GM23338 (cell line): ENCODE measurements at places on chromosomes 3 and 15. TPM values are rescaled to one million over a fixed set of nuclear protein-coding genes. Genes with fewer than 3 reads are reported as not detected.

DNA sequence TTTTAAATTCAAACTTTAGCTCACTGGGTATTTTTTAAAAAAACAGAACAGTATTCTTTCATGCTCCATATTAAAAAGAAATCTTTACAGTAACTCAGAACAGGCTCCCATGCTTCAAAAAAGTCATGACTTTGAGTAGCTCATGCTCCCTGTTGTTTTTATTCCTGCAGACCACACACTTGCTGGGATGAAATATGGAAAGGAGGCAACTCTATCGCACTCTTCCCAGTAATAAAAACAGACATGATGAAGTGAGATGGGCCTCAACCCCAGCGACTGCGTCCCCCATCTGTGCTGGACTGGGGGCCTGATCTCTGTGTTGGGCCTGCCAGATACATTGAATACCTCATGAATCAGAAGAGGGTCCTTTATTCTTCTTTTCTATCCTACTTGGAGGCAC lies 58.9 kb downstream of the ARHGEF3 start:
- no peak overlapping the region for H3K4me3 ChIP-seq
- H3K27me3 ChIP-seq: no peaks in the 10 kb centered on the region
- no peak overlapping the region for H3K27ac ChIP-seq
- H3K36me3 ChIP-seq: no peaks in the 10 kb centered on the region
- H3K4me1 ChIP-seq: no peaks in the 10 kb centered on the region

GRCh38 chr15:49901996-49902684 lies 216.9 kb downstream of the ATP8B4 start:
- H3K27ac ChIP-seq: no peak overlapping the region
- H3K4me1 ChIP-seq: peaks cover 4% of the 10 kb centered on the region
- DNase-seq: no peak
- H3K36me3 ChIP-seq: no peaks in the 10 kb centered on the region
- H3K4me3 ChIP-seq: no peak overlapping the region

- no peaks in the 10 kb centered on the region for H3K27me3 ChIP-seq
- no peaks in the 10 kb centered on the region for H3K36me3 ChIP-seq
- peak; percentile 44 for DNase-seq
- H3K4me3 ChIP-seq: peak overlapping the region; percentile 83
- H3K4me1 ChIP-seq: no peaks in the 10 kb centered on the region
Measured at GRCh38 chr15:74873756-74874424, 725 bp upstream of the SCAMP2 start.

GRCh38 chr3:98799479-98799878 lies 36.3 kb downstream of the ST3GAL6 start:
- no peak overlapping the region for H3K4me3 ChIP-seq
- H3K36me3 ChIP-seq: peaks cover 12% of the 10 kb centered on the region; the same call in 1 of the 2 replicates
- no peak for DNase-seq

GRCh38 chr3:89698208-89698830 lies 590.9 kb downstream of the EPHA3 start:
- H3K27ac ChIP-seq: no peak overlapping the region
- no peaks in the 10 kb centered on the region for H3K36me3 ChIP-seq
- no peaks in the 10 kb centered on the region for H3K27me3 ChIP-seq
- H3K4me3 ChIP-seq: no peak overlapping the region
- DNase-seq: no peak

DNA sequence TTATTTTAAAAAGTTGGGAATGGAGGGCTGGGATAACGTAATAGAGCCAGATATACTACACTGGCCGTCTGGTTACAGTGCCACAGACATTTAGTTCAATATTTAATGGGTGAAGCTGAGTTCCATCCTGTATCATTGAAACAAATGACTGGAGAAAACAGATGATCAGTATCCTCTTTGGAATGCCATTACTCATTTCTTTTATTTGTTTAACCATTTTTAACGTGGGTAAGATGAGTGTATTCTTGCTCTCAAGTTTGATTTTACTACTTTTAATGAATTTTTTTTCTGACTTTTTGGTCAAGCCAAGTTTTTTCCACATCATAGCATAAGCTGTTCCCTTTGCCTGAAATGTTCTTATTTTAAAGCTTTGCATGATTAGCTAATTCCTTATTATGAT lies 53.9 kb upstream of the GRM7 start:
- no peaks in the 10 kb centered on the region; the same call in 1 of the 2 replicates for H3K36me3 ChIP-seq
- no peak overlapping the region for H3K27ac ChIP-seq
- H3K4me3 ChIP-seq: no peak overlapping the region

- no peak overlapping the region for H3K27ac ChIP-seq
- no peak for DNase-seq
- no peak overlapping the region for H3K4me3 ChIP-seq
- no peaks in the 10 kb centered on the region for H3K36me3 ChIP-seq
- H3K27me3 ChIP-seq: no peaks in the 10 kb centered on the region
Measured at GRCh38 chr3:149713730-149714654, 38.3 kb downstream of the COMMD2 start.

The PHLDB2 gene
- 33.7 and 35.3 TPM in 2 replicates for total RNA-seq

The ATP10A gene
- total RNA-seq: 0.97 and 5.6 TPM in 2 replicates
